Right forelimb (tissue), 1 donor: ENCODE measurements at places on chromosomes 12 and 14.

DNA sequence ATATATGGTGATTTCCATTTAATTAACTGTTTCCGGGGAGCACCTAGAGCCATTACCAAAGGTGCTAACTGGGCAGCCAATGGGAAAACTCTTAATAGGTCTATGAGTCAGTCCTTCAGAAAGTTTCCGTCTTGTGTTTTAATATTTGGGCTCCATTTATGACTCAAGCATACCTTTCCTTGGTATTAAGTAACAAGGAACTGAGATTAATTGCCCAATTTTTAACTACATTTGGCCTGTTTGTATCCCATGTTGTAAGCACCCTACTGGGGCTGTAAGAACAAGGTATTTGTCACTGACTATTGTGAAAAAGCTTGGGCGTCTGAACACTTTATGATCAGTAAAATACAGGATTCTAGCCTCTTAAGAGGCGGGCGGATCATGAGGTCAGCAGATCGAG, 62.8 kb upstream of the FOXN3 start:
- DNase-seq: no peak

GRCh38 chr14:104693482-104694431, 4.3 kb downstream of the INF2 start:
- DNase-seq: no peak

GRCh38 chr14:63288853-63289252, 29.9 kb downstream of the GPHB5 start:
- DNase-seq: no peak

GRCh38 chr14:39005044-39005880, 97.8 kb downstream of the SEC23A start:
- DNase-seq: no peak

- peak; percentile 74 for DNase-seq
Measured at GRCh38 chr12:5567016-5567725, 135.3 kb downstream of the NTF3 start.

GRCh38 chr14:69107407-69108003, 45.4 kb downstream of the DCAF5 start:
- DNase-seq: peak; percentile 51

- DNase-seq: no peak
Measured at GRCh38 chr12:1496162-1496900, 98.0 kb downstream of the FBXL14 start.

GRCh38 chr12:617304-617915, 45.8 kb downstream of the NINJ2 start:
- DNase-seq: no peak

DNA sequence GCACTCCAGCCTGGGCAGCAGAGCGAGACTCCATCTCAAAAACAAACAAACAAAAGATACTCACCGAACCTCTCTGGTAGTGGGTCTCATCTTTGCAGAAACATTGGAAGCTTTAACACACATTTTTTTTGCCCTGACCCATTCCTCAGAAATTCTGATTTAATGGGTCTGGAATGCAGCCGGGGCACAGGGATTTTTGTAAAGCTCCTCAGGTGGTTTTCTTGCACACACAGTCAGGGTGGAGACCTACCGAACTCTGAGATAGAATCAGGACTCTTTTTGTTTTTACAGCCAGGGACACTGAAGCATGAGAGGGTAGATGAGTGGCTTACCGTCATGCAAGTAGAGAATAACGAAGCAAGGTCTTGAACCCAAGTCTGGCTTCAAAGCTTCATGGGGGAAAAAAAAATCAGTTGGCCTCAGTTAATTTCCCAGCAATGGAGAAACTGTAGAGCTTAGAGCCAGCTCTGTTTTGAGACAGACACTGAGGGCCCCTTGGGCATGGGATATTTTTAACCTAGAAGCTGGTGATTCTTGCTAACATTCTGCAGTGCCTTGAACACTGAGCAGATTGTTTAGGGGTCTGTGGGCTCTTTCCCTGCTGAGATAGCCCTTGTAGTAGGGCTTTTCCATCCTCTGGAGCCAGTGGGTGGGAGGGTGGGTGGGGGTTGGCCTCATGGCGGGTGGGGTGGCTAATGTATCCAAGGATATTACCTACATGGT, 4.8 kb downstream of the RNU4-2 start:
- no peak for DNase-seq

DNA sequence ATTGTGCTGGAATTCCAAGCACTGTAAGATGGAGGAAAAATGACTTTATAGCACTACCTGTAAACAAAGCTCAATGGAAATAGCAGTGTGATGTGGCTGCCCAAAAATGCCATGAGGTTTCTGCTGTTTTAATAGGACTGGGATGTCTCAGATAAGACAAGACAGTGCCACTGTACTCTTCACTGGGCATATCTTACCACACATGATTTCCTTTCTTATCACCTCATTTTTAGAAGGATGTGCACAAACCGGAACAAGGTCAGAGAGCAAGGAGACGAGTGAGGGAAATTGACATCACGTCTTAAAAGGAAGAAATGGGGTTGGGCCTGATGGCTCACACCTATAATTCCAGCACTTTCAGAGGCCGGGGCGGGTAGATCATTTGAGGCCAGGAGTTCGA, 38.4 kb upstream of the FGD4 start:
- no peak for DNase-seq

DNA sequence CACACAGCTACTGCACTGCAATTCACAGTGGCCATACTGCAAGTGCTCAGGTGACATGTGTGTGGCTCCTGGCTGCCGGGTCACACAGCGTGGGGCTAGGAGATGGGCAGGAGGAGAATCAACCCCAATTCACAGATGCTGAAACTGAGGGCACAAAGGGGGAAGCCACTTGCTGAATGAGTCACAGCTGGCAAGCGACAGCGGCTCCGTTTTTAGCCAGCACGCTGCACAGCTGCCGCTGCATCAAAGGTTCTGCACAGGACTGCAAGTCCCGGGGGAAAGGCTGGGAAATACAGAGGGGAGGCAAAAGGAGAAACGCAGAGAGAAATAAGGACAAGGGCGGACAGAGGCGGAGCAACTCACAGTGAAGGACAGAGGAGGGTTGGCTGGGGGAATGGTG, 57.9 kb downstream of the KDM2B start:
- DNase-seq: no peak

- no peak for DNase-seq
Measured at GRCh38 chr12:49936925-49937324, 13.6 kb upstream of the AQP2 start.

DNA sequence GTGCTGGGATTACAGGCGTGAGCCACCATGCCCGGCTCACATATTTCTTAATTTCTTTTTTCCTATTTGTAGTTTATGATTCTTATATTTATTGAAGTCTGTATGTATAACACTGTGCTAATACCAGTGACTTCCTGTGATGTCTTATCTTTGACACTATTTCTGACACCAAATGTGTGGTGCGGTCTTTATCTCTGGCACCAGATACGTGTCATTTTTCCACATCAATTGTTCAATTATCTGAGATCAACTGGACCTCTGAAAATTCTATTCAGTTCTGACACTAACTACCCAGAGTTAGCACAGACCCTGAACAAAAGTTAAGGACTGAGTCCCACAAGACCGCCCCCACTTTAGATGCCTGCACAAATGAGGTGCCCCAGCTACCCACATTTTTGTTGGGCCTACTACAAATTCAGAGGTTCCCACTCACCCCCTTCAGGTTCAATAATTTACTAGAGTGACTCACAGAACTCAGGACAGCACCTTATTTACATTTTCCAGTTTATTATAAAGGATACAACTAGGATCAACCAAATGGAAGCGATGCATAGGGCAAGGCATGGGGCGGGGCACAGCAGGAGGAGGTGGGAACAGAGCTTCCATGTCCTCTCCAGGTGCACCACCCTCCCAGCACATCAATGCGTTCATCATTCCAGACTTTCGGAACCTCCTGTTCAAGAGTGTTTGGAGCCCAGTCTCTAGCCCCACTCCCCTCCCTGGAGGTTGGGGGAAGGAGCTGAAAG, 11.6 kb upstream of the SRSF9 start:
- DNase-seq: no peak

DNA sequence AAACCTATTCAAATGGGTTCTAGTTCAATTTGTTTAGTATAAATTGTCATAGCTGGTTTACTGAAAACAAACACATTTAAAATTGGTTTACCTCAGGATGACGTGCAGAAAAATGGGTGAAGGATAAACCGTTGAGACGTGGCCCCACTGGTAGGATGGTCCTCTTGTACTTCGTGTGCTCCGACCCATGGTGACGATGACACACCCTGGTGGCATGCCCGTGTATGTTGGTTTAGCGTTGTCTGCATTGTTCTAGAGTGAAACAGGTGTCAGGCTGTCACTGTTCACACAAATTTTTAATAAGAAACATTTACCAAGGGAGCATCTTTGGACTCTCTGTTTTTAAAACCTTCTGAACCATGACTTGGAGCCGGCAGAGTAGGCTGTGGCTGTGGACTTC, 8.3 kb downstream of the CALM1 start:
- no peak for DNase-seq

GRCh38 chr12:80707830-80708258, 410 bp downstream of the MYF6 start:
- no peak for DNase-seq

DNA sequence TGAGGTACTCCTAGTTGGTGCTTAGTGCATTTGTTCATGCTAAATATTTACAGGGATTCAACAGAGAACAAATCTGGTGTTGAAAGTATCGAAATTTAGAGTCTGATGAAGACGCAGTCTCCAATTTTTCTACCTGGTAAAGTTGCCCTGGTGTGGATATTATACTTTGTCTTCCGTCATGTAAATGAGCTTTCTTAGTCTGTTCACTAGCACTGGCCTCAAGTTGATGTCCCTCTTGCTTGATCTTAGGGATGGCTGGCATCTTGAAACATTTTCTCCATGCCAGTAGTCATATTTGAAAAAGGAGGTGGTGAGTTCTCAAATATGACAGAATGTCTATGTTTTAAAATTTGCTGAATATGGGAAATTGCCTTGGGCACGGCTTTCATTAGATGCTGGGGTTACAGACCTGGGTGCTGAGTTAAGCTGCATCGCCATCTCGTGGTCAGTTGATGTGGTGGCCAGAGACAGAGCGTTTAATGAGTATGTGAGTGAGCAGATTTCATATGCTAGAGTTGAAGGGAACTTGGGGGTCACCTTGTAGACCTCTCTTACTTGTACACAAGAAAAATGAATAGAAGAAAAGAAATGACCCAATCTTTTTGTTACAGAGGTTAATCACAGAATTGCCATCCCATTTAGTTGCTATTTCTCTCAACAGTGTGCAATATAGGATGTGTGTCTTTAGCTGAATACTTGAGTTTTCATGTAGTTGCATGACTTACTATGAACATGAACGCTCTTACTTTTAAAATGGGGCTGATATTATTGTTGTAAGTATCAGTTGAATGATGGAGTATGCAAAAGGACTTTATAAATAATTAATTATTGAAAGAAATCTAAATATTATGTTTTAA, 172.8 kb upstream of the DCN start:
- peak; percentile 80 for DNase-seq

DNA sequence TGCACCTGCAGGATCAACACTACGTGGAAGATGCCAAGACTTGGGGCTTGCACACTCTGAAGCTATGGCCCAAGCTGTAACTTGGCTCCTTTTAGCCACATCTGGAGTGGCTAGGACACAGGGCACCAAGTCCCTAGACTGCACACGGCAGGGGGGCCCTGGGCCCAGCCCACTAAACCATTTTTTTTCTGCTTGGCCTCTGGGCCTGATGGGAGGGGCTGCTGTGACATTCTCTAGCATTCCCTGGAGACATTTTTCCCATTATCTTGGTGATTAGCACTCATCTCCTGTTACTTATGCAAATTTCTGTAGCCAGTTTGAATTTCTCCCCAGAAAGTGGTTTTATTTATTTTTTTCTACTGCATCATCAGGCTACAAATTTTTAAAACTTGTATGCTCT, 1080.7 kb downstream of the LRFN5 start:
- DNase-seq: no peak

- DNase-seq: peak; percentile 73
Measured at GRCh38 chr12:66860752-66861750, 182.2 kb upstream of the GRIP1 start.

- no peak for DNase-seq
Measured at GRCh38 chr12:108204117-108204987, 75.3 kb downstream of the WSCD2 start.

GRCh38 chr14:56884617-56885016, 74.3 kb upstream of the OTX2 start:
- DNase-seq: no peak

GRCh38 chr12:4506430-4506829, 32.3 kb upstream of the RAD51AP1 start:
- no peak for DNase-seq

GRCh38 chr12:82504409-82504808, 146.1 kb downstream of the METTL25 start:
- no peak for DNase-seq

GRCh38 chr14:105047283-105048016, 17.8 kb downstream of the GPR132 start:
- peak; percentile 39 for DNase-seq

DNA sequence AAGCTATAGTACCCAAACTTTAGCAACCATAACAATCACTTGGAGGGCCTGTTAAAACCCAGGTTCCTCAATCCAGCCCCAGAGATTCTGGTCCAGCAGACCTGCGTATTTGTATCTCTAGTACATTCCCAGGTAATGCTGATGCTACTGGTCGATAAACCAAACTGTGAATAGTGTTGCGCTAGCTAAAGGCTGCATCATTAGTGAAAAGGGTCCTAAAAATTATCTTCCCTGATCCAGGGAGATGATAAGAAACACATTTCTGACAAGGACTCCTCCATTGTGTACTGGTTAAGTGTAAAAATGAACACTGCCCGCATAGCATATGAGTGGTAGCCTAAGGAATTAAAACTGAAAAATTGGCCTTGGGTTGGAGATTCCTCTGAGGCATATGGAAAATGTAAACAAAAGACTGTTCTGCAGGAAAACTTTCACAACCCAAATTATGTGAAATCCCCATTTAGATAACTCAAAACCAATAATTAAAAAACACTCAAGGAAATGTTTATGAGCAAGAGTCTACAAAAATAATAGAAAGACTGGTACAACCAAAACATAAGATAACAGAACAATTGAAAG, 322.7 kb downstream of the CEP128 start:
- no peak for DNase-seq

DNA sequence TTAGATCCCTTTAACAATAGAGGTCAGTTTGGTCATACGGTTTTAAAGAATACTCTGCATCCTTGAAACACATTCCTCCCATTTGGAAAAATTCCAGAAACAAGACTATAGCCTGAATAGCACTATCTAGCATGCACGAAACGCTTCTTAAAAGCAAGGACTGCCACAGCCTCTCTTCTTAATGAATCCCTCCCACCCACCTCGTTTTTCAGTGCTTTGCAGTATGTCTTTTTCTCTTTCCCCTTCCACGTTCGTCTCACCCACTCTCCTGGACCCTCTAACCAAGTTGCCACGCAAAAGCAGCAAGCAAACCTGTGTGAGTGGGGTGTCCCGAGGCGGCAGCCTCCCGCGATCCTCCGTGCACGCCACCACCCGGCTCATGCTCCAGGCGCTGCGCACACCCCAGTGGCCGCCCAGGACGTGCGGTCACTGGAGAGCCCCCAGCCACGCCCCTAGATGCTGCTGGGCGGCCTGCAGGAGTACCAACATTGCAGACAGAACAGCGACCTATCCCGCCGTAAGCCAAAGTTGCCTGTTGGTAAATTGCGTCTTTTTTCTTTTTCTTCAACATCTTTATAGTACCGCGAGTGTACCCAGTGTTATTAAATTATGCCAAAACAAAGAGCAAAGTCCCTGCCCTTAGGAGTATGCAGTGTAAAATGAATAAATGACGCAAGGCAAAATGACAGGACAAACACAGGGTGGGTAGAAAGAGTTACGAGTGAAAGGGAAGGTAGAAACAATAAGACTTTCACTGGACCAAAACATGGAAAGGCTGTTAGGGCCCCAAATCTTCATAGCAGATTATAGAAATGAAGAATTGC, at the start of gene SLC38A4:
TSS of gene SLC38A4 (minus strand) at position 407 of the 824 bp plus-strand sequence. CDS start 32,926 bp downstream, outside the sequence.
- DNase-seq: peak; percentile 54
